ENCODE measurements at places on chromosomes 12 and 14. TPM values are rescaled to one million over a fixed set of nuclear protein-coding genes. Genes with fewer than 3 reads are reported as not detected.

- no peak for DNase-seq
- H3K27me3 ChIP-seq = no peaks in the 10 kb centered on the region
- H3K36me3 ChIP-seq = peaks cover 42% of the 10 kb centered on the region
- H3K27ac ChIP-seq = peak overlapping the region; percentile 39
- H3K4me3 ChIP-seq = no peak overlapping the region
- no peaks in the 10 kb centered on the region for H3K4me1 ChIP-seq
These were observed 29.6 kb upstream of the SLC6A13 start for GRCh38 chr12:292186-292585.

DNA sequence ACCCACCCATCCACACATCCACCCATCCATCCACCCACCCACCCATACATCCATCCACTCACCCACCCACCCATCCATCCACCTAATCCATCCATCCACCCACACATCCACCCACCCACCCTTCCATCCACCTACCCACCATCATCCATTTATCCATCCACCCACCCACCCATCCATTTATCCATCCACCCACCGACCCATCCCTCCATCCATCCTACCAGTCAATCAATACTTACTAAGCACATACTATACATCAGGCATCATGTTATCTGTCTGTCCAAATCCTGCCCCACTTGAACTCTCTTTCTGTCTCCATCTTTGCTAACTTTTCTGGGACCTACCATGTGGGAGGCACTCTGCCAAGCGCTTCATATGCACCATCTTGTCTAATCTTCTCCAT lies 15.4 kb downstream of the GALNT9 start:
- no peaks in the 10 kb centered on the region for H3K4me1 ChIP-seq
- H3K36me3 ChIP-seq = no peaks in the 10 kb centered on the region
- DNase-seq = no peak
- H3K27ac ChIP-seq = no peak overlapping the region
- H3K27me3 ChIP-seq = peaks cover 88% of the 10 kb centered on the region

DNA sequence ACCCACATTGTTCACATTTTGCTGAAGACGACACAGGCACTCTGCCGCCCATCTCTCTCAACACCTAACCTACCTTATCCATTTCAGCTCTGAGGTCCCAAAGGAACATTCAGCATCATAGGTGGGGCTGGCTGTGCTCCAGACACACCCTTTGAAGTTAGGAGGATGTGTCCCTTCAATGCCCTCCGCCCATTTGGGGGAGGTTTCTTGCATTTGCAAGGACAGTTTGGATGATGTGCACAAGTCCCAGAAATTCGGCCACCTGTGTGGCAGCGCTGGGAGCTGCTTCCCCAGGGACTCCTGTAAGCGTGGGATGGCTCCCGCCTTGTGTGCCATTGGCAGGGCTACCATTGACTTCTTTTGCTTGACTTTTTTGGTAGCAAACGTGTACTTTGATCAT lies 113.8 kb downstream of the RIMBP2 start:
- H3K27me3 ChIP-seq = peaks cover 66% of the 10 kb centered on the region
- no peaks in the 10 kb centered on the region for H3K4me1 ChIP-seq
- no peaks in the 10 kb centered on the region for H3K36me3 ChIP-seq
- no peak overlapping the region for H3K4me3 ChIP-seq

DNA sequence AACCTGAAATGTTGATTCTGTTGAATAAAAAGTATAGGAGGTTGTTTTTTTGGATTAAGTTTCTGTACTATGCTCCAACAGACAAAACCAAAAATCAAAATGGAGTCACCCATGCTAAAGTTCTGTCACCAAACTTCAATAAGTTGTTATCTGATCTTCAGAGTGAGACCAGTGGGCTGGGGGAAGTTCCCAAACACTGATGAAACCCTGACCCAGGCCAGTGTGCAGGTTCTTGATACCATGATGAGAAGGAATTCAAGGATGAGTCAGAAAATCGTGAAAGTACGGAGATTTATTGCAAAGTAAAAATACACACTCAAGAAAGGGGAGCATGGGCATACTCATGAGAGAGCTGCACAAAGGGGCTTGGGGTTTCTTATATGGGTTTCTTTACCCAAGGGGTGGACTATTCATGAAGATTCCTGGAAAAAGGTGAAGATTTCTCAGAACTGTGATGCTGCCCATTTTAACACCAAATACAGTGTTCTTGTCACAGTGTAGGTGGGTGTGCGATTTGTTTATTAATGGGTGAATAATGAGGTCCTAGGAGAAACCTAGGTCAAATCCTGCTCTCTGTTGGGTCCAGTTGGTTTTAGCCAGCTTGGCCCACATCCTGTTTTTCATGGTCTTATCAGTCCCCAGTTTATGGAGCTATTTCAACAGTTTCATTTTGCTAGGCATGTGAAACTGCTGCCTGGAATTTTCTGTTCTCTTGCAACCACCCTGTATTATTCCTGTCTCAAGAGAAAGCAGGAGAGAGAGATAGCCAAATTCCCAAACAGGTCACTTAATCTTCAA lies 27.5 kb upstream of the DENND5B start:
- no peaks in the 10 kb centered on the region for H3K4me1 ChIP-seq
- DNase-seq = no peak
- H3K36me3 ChIP-seq = no peaks in the 10 kb centered on the region
- H3K27ac ChIP-seq = no peak overlapping the region
- no peaks in the 10 kb centered on the region for H3K27me3 ChIP-seq
- H3K4me3 ChIP-seq = no peak overlapping the region

DNA sequence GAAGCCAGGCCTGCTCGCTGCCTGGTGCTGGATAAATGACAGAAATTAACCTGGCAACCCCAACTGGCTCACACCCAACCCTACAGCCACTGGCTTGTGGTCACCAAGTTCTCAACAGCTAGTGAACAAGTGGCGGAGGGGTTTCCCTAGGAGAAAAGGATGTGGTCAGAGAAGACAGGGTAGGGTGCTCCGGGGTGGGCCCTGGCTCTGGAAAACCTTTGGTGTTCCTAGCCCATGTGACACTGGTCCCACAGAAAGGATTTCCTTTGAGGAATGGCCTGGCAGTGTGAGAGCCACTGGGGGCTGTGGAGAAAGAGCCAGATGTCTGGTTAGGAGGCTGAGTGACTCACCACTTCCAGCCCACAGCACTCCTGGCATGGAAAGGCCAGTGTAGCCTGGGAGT lies 8.7 kb downstream of the SYNE3 start:
- no peaks in the 10 kb centered on the region for H3K36me3 ChIP-seq
- no peak overlapping the region for H3K4me3 ChIP-seq
- peaks cover 20% of the 10 kb centered on the region for H3K4me1 ChIP-seq

BHLHE41 gene
- 57.1 TPM for total RNA-seq

ACOT6 gene
- total RNA-seq = not detected

All from PC-9 (cell line).